Iris pigment epithelial cell (primary cell): ENCODE measurements at places on chromosomes 3 and 15.

- no peak for DNase-seq
Measured at GRCh38 chr3:12447075-12447474, 37.2 kb upstream of the TSEN2 start.

DNA sequence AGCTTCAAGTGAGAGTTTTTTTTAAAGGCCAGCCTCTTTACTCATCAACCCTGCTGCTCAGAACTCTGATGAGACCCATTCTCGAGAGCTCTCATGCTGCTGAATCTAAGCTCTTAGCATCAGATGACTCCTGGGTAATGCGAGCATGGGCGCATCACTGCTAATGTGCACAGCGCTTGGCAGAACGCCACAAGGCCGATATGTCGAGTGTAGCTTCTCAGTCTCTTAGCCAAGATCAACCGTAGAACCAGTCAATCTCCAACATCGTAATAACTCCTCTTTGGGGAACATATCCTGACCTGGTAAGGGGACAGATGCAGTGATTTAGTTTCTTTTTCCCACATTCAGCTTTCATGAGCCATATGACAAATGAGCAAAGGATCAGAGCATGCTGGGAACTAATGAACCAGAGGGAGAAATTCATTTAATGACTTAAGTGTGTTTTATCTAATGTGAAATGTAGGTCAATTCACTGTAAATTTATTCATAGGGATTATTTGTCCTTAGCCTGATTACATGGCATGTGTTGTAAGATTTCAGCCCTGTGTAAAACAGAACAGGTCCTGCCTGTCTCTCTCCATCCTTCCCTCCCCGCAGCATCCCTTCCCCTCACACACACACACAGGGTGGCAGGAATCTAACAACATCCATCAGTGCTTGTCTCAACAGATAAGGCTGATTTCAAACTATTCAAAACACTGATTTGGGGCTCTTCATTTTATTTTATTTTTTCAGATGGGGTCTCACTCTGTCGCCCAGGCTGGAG, 195.4 kb upstream of the C2CD4B start:
- no peak for DNase-seq

DNA sequence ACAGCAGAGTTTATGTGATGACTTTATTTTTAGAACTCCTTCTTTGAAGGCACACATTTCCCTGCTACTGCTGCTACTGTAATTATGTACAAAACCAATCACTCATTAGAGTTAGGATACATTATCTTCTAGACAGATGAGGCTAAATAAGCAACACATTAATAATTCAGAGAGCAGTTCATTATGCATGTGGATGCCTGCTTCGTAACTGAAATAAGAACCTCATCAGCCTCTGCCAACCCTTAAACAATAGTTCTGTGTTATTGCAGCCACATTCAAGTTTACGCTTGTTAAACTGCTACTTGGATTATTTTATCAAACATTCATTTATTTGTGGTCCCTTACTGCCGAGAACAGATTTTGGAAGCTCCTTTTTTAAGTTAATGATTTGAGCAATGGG, 52.5 kb upstream of the C15orf61 start:
- DNase-seq: no peak

- no peak for DNase-seq
Measured at GRCh38 chr15:86840996-86841395, 761.3 kb downstream of the AGBL1 start.

- peak; percentile 36 for DNase-seq
Measured at GRCh38 chr3:141905129-141905528, 28.7 kb downstream of the ATP1B3 start.

GRCh38 chr3:48429960-48430707, at the start of gene PLXNB1:
Gene PLXNB1, minus strand, starts transcription at chr3:48430086. Its CDS starts 5,475 bp downstream, at chr3:48424611.
- peak; percentile 84 for DNase-seq

- no peak for DNase-seq
Measured at GRCh38 chr3:140424726-140425125, 253.1 kb upstream of the TRIM42 start.

DNA sequence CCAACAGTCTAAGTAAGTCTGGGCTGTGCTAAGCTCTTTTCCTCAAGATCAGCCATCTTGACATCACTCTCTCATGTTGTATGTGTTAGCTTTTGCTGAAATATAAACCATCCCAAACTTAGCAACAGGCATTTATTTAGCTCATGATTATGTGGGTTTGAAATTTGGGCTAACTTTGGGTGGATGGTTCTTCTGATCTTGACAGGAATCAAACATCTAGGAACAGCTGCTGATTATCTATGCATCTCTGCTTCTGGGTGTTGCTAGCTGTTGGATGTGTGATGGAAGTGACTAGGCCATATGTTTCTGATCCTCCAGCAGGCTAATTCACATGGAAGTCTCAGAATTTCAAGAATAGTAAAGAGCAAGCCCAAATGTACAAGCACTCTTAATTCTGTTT, 615.2 kb upstream of the TGFBR2 start:
- no peak for DNase-seq

GRCh38 chr3:150149651-150150051, 179.0 kb upstream of the PFN2 start:
- DNase-seq: peak; percentile 93

- DNase-seq: no peak
Measured at GRCh38 chr15:41556677-41557076, 2.3 kb upstream of the TYRO3 start.

DNA sequence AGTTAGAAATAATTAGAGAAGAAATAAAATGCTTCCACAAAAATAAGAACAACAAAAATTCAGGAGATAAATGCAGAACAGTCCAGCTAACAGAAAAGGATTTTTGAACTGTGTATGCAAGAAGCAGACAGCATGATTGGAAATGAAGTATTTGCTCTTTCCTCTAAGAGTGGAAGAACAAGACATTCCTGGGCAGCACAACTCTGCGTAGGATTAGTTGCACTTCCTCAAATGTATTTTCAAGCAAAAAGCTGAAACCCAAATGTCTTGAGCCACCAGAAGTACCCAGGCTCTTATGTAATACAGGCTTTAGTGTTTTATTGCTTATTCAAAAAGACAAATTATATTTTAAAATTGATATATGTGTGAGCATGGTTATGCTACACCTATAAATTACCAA, 127.2 kb downstream of the ZBTB20 start:
- peak; percentile 3 for DNase-seq

DNA sequence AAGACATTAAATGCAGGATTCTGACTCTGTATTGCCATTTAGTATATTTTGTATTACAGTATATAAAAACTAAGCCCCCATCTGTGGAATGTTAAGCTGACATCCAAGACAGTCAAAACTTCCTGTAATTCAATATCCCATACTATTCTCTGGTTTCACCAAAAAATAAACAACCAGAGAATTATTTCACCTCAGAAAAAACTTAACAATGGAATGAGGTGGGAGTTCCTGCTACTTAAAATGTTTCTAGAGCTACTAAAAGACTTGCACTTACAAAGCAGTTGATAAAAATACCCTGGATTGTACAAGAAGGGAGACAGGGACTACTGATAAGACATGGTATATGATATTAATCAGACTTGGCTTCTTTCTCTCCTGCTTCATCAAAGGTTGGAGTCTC, 8.3 kb downstream of the ARL13B start:
- peak; percentile 48 for DNase-seq

DNA sequence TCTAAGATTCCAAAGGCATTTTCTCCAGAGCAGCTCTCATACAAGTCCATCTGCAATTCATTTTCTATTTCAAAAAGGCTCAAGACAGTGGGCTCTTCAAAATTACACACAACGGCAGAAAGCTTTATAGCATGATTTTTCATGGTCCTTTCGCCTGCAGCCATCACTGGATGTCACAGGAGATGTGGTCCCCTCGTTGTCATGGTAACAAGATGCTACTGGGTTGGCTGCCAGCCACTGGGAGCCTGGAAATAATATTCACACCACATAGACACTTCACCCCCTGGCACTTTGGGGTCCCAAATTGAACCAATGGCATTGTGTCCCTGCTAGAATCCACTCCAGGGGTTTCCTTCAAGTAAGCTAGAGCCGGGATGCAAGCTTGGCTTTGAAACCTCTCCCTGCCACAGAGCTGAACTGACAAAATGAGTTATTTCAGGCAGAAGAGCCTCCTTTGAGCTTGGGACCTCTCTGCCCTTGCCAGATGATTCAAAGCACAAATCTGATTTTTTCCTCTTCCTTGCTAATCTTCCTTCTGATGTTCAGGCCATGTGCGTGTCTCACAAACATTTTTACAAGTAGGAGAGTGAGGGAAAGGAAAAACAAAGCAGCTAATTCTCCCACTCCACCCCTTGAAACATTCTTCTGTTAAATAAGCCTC, 512.6 kb upstream of the ADAMTS9 start:
- no peak for DNase-seq

DNA sequence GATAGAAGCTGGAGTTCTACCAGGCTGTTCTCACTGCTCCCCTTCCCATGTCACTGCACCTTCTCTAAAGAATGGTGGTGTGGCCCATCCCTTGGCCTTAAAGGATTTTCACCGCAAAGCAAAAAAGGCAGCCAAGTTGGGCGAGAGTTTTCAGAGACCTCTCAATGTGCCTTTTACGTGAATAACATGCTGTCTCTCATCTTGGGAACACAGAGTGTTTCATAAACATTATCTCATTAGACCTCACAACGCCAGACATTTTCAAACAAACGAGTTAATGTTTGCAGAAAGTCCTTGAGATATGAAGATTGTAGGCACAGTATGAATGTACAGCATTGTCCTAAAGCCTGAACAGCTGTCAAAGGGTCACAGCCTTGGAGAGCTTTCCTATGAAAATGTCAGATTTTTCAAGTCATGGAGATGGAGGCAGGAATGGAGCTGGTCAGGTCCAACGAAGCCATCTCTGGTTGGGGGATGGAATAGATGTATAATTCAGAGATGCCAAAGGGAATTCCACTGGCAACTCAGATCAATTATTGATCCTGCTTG, 21.3 kb downstream of the TM4SF1 start:
- no peak for DNase-seq

DNA sequence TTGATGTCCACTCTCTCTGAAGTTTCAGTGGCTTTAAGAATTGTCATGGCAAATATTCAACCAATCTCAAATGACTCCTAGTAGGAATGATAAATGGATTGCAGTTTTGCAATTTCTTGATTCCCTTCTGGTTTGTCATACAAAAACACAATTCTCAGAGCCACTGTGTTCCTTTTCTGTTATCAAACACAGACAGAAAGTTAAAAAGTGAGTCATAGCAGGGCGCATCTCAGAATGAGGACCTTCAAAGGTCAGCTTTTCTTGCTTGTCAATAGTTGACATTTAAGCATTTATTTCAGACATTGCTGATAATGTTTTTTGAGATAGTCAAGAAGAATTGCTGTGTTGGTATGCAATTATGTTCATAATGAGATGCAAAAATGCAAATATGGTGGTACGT, 405.9 kb downstream of the NR2F2 start:
- peak; percentile 6 for DNase-seq

- peak; percentile 59 for DNase-seq
Measured at GRCh38 chr3:64666171-64666588, 21.6 kb downstream of the ADAMTS9 start.

- DNase-seq: no peak
Measured at GRCh38 chr3:193767353-193768069, 174.5 kb downstream of the OPA1 start.

DNA sequence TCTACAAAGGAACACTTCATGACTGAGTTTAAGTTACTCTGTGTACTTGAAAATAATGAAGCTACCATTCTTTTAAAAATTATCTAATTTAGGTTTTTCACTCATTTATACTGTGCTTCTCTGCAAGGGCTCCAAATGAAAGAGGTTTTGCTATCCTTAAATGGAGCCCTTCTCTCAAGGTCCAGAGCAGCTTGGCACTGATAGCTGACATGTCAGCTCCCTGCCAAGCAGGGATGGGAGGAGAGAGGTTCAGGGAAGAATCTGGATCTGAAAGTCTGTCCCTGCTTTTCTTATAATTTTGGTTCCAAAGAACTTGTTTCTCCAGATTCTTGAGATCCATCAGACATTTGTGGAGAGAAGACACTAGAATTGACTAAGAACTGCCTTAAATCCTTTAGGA, 39.1 kb downstream of the MRPS11 start:
- DNase-seq: no peak
